ENCODE measurements at places on chromosomes 5 and 9.

DNA sequence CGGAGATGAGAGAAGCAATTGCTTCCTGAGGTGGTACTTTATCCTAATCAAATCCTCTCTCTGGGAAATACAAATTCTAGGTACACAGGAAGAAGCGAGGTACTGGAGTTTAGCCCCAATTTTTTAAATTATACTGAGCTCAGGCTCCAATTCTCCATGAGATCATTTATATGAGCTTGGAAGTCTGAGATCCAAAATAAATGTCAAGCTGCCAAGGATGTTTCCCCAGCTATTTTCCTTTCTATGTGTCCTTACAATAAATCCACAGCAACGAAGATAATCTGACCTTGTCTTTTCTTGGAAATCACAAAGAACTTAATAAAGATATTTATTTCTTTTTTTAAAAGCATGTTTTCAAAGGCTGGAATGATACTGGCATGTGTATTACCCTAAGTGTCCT is 597.3 kb downstream of the GABRG2 start:
- DNase-seq = no peak

DNA sequence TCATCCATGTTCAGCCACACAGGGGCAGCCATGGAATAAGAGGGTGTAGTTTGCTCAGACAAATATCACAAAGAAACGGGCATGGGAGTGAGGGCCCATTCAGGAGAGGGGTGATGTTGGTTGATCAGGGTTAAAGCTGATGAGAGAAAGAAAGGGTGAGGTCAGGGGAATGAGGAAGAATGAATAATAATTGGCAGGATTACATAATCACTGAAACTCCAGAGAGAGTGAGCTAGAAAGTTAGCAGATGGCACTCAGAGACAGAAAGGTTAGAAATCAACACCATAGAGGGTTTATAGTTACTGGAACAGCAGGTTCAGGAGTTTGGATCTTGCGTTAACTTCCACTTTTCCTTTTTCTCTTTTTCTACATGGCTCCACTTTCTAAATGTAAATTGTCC is 113.9 kb downstream of the TAF11L14 start:
- no peak for DNase-seq

GRCh38 chr5:170338291-170338690 is 40.7 kb upstream of the LCP2 start:
- no peak for DNase-seq

GRCh38 chr5:95718203-95718602 is 12.9 kb upstream of the RHOBTB3 start:
- peak; percentile 92 for DNase-seq

DNA sequence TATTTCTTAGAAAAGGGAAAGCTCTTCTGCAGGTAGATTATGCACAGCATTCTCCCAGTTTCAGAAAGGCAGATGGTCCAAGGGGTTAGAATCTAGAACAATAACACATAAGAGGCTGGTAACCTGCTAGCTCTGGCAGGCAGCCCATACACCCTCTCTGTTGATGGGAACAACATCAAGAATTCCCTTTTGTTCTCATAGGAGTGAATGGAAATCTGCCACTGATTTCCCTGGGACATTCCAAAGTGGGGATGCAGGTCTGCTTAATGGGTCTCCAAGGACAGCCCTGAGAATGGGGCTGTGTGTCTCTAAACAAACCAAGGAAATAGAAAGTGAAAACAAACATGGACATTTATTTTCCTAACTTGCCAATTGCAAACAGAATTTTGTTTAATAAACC is 456.8 kb downstream of the EBF1 start:
- no peak for DNase-seq

DNA sequence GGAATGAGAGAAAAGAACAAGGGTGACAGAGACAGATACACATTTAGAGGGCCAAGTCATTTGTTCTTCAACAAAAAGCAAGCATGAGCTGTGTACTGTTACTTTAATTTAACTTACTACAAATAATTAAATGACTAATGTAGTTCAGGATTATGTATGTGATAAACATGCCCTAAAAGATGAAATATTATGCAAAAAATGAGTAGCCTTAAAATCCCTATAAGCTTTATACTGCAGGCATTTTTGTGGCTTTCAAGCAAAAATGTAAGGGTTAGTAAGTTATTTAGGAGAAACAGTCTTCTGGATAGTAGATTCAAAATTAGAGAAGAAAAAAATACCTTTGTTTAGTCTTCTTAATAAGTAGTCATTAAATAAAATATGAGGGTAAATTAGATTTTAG is 431.2 kb downstream of the CSNK1G3 start:
- no peak for DNase-seq

DNA sequence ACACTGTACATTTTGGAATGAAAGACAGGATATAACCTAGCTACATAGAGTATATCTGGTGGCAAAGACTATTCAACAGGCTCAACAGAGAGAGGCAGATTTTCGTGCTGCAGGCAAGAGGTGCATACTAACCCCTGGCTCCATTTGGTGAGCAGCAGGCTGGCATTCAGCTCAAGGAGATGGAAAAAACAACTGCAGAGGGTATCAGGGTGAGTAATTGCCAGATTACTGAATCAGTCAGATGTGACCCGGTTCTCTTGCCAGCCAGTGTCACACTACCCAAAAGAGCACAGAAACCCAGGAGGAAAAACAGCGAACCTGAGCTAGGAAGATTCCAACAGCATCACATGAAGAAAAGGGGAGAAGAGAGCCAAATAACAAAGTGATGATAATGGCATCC is 130.4 kb upstream of the PRLR start:
- DNase-seq = no peak

DNA sequence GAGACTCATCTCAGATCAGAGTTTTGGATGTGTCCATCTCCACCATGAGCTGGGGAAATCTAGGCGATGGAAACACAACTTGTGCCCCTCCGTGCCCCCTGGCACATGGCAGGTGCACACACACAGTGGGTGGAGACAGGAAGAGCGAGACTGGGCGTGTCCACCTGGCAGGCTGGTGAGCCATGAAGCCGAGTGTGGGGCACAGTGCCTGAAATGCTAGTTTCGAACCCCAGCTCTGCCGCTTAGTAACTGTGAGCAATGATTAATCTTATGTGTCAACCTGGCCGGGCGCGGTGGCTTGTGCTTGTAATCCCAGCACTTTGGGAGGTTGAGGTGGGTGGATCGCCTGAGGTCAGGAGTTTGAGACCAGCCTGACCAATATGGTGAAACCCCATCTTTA is 80.8 kb upstream of the RNU6ATAC start:
- DNase-seq = no peak

GRCh38 chr5:159184858-159185381 is 24.4 kb downstream of the RNF145 start:
- no peak for DNase-seq

DNA sequence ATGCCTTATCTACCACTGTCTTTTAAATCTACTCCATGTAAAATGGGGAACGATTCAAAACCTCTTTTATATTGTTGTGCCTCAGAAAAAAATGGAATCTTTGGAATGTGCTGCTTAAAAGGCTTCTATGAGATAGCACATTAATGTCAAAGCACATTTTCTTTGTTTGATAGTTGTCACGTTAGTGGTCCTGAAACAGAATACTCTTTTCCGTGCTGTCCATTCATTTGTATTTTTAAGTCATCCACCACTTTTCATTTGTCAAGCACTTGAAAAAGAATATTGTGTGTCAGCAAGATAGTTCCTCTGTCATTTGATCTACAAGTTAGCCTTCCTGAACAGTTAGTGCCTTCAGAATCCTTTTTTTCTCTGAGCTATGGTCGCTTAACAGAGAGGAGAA is 246.9 kb downstream of the MAST4 start:
- DNase-seq = no peak

- no peak for DNase-seq
These were observed 305.8 kb downstream of the PDE4D start for GRCh38 chr5:59587489-59588337.

- no peak for DNase-seq
These were observed 166.5 kb upstream of the PRR16 start for GRCh38 chr5:120297616-120298015.

DNA sequence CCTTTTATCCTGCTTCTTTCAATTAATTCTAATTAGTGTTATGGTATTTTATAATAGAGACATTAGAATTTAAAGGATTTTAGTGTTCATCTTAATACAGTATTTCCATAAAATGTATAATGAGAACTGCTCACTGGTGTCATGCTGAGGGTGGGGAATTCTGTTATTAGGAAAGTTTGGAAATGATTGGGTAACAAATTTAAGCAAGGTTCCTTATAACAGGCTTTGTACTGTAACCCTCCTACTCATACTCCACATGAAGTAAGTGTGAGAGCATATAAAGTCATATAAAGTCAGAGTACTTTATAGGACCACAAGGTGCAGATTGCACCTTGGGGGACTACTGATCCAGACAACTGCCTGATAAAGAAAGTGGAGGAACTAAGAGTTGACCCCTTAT is 42.2 kb downstream of the SV2C start:
- DNase-seq = no peak

DNA sequence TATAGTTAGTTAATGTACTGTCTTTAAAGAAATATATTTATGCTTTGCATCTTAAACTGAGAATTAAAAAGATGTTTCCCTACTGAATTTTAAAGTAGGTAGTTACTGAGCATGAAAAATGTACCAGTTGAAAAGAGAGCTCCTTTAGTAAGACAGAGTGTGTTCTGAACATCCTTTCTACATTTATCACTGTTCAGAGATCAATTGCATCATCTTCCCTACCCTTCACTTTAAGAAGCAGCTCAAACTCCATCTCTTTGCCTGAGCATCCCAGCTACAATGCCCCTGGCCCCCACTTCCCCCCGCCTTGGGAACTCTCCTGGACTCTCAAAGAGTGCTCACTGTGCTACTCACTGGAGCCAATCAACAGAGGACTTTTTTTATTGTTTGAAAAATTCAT is 164.7 kb downstream of the GNAQ start:
- DNase-seq = no peak

DNA sequence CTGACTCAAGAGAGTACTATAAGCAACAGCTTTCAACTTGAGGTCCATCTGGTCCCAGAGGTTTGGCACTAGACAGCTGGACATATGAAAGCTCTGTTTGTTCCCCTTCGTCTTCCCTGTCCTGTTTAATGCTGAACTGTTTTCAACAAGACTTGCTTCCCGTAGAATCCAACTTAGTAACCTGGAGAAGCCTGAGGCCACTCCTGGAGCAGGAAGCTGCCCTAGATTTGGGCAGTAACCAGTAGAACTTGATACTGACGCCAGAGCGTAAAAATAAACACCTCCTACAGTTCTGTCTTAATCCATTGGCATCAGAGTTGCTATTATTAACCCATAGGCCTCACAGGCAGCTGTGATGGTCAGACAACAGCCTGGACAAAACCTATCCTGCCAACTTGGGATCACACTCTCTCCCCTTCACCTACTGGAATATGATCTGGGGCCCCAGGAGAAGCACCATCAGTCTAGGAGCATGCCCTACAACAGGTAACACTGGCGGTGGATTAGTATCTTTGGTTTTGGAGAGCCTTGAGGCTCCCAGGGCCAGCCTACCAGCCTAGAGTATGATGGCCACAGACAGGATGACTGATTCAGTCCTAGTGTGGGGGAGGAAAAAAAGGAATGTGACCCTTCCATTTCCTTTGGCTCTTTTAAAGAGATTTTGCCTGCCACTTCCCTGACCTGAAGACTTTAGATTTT is 29.2 kb downstream of the RUSC2 start:
- DNase-seq = no peak

DNA sequence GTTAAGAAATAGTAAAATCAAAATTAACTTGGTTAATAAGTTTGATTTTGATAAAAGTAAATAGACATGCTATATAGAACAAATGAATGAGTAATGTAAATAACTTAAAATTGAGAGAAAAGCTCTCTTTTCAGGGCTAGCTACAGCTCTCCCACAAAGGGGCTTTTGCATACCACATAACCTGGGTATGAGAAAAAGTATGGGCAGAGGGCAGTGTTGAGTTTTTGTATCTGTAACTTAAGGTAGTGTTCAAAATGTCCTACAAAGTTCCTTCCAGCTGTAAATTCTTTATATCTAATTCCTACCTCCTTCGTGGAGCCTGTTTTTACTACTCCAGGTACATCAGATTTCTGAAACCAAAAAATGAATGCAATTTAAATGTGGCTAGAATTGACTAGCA is 18.9 kb upstream of the TTC33 start:
- no peak for DNase-seq

DNA sequence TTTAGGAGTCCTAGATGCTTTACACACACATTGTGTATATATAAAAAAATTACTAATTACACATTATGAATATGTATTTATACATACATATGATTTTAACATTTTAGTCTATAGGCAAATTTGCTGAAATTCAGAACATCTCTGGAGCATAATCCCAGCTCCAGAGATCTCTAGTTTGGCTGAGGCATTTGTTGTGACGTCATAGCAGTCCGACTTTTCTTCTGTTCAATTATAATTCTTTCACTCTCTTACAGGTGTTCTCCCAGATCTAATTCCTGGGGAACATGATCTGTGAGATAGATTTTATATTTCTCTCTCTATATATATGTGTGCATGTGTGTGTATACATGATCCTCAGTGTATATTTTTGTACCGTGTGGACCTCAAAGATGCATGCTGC is 1876.2 kb downstream of the EFNA5 start:
- no peak for DNase-seq

- DNase-seq = no peak
These were observed 377.4 kb downstream of the PDE4D start for GRCh38 chr5:59516161-59516560.

- DNase-seq = peak; percentile 81
These were observed 2.7 kb upstream of the PCBD2 start for GRCh38 chr5:134902071-134902801.

DNA sequence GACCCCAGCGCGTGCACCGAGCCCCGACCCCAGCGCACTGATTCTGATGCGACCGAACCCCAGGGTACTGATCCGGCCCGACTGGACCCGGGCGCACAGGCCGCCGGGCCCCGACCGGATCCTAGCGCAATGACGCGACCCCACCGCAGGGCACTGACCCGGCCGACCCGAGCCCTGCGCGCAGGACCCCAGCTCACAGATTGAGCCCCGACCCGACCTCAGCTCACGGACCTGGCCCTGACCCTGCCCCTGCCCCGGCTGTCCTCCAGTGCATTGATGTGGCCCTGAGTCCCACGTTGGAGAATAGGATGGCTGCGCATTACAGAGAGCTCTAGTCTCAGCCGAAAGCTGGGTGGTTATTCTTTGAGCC is 438 bp downstream of the TRIP13 start:
- no peak for DNase-seq

DNA sequence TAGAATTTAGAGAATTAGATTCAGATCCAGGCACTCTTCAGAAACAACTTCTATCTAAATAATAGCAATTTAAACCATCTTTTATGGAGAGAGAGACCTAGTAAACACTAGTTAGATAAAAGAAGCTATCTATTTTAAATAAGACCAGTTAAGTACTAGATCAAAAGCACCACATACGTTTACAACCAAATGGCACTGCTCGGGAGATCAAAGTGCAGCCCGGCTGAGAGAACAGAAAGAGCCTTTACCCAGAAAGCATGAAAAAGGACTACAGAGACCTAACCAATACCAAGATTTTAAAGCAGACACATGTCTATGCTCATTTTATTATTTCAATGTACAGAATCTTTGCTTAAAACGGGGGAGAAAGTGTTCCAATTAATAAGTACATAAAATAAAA is 30.8 kb downstream of the LIX1 start:
- DNase-seq = no peak
